ENCODE measurements at places on chromosomes 7 and 10. TPM values are rescaled to one million over a fixed set of nuclear protein-coding genes. Genes with fewer than 3 reads are reported as not detected.

SH2D4B gene
- 0.12 TPM for total RNA-seq

VWA2 gene
- not detected for total RNA-seq

CLDN4 gene
- total RNA-seq, result not detected

FLNC gene
- total RNA-seq, result 646 TPM

TAS2R16 gene
- total RNA-seq, result not detected

ADAM22 gene
- total RNA-seq, result 1.9 TPM

TSPAN12 gene
- 55.8 TPM for total RNA-seq

AKR1C8 gene
- total RNA-seq, result not detected

IDI2 gene
- 0.24 TPM for total RNA-seq

GOT1 gene
- total RNA-seq, result 289 TPM

CALCR gene
- 0.15 TPM for total RNA-seq

CALML5 gene
- not detected for total RNA-seq

GPR26 gene
- total RNA-seq, result not detected

SORBS1 gene
- total RNA-seq, result 742 TPM

MMD2 gene
- 0.19 TPM for total RNA-seq

GBX1 gene
- not detected for total RNA-seq

PIK3CG gene
- 0.82 TPM for total RNA-seq

IGF2BP3 gene
- total RNA-seq, result not detected

HOXA1 gene
- 0.20 TPM for total RNA-seq

PON1 gene
- not detected for total RNA-seq
